ENCODE measurements at places on chromosomes 3 and 15. TPM values are rescaled to one million over a fixed set of nuclear protein-coding genes. Genes with fewer than 3 reads are reported as not detected.

ALPK3 gene
- under 0.01 TPM for total RNA-seq

- DNase-seq = no peak
Measured at GRCh38 chr3:190229632-190230424, 92.4 kb downstream of the CLDN1 start.

- no peak for DNase-seq
Measured at GRCh38 chr15:68384451-68385239, 47.3 kb downstream of the ITGA11 start.

- DNase-seq = no peak
Measured at GRCh38 chr3:18791182-18791581, 357.1 kb upstream of the KCNH8 start.

- no peak for DNase-seq
Measured at GRCh38 chr3:192246847-192247559, 480.3 kb downstream of the FGF12 start.

DNA sequence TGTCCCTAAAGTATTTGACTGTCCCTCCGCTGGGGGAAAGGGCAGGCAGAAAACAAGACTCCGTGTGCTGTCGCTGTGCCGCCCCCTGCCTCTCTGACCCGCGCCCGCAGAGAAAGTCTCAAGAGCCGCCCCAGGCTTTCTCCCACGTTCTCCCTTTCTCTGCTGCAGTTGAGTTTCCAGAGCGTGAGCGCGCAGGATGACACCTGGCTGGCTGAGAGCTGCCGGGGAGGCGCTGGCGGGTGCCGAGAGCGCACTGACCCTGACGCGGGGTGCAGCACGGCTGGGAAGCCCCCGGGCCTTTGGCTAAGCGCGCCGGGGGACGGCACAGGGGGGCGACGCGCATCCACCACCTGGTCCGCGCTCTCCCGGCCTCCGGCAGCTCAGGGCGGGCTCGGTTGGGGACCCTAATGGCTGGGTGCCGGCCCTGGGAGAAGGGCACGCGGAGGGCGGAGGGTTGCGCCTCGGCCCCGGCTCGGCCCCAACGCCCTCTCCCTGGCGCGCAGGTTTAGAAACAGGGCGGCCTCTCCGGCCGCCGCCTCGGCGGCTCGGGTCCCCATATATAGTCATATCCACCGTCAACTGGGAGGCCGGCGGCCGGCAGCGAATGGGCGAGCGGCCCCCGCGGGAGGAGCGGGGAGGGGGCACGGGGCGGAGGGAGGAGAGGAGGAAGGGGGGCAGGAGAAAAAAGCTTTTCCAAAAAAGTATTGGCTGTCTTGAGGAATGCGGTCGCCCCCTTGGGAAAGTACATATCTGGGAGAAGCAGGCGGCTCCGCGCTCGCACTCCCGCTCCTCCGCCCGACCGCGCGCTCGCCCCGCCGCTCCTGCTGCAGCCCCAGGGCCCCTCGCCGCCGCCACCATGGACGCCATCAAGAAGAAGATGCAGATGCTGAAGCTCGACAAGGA, at the start of gene TPM1:
Gene TPM1 (plus strand): TSS at position 774 of the 903 bp plus-strand sequence. CDS start 83 bp downstream, at position 857.
- DNase-seq = no peak

- DNase-seq = no peak
Measured at GRCh38 chr15:74226761-74227540, 9.2 kb upstream of the CCDC33 start.

FOXL2NB gene
- not detected for total RNA-seq

SLC22A13 gene
- 0.90 TPM for total RNA-seq

DNA sequence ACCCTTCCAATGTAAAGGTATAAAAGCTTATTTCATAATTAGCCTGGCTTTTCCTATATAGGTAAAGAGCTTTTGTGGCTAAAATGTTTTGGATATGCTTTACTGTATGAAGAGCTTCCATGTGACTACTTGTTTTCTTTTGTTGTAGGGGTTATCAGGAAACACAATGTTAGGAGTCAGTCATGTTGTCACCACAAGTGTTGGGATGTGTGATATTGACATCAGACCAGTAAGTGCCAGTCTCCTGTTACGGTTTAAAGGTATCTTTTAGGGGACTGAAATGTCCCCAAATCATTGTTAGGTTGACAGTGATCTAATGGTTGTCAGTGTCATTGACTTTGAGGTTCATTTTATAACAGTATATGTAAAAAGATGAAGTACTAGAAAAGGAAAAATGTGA, 18.3 kb downstream of the ACTL6A start:
- no peak for DNase-seq

GABRR3 gene
- total RNA-seq = not detected

- DNase-seq = peak; percentile 87
Measured at GRCh38 chr3:187318819-187319616, 27.5 kb upstream of the MASP1 start.

NLGN1 gene
- not detected for total RNA-seq
